ENCODE measurements at places on chromosomes 1 and 21.

GRCh38 chr1:4108758-4109627, 208.9 kb upstream of the C1orf174 start:
- DNase-seq, result no peak

DNA sequence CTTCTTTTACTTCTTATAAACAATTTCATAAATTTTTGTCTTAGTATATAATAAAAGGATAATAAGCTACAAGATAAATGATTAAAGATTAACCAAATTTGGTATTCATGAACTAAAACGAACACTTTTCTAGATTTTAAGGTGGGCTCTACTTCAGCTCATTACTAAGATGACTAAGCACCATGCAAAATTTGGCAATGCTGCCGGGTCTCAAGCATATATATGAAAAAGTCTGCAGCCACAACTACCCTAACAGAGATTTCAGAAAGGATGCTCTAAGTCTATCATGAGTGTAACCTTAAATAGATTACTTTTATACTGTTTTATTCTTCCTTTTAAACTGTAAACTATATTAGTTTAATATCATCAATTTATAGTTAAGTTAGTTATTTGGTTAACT, 47.8 kb downstream of the BRWD1 start:
- no peak for DNase-seq

DNA sequence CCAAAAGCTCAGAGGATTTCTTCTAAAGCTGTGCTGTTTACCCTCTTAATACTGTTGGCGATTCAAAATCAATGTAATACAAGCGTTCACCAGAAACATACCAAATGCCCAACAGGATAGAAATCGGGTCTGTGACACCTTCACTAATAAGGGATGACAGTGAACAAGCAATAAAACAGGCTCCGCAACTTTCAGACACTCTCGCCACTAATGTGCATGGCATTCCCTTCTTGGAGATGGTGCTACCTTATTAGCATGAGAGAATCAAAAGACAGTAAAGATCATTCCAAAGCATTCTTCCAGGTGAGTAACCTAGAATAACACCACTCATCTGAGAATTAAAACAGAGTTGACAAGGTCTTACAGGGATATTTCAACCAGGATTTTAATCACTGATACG, 367.1 kb downstream of the TTLL7 start:
- no peak for DNase-seq

DNA sequence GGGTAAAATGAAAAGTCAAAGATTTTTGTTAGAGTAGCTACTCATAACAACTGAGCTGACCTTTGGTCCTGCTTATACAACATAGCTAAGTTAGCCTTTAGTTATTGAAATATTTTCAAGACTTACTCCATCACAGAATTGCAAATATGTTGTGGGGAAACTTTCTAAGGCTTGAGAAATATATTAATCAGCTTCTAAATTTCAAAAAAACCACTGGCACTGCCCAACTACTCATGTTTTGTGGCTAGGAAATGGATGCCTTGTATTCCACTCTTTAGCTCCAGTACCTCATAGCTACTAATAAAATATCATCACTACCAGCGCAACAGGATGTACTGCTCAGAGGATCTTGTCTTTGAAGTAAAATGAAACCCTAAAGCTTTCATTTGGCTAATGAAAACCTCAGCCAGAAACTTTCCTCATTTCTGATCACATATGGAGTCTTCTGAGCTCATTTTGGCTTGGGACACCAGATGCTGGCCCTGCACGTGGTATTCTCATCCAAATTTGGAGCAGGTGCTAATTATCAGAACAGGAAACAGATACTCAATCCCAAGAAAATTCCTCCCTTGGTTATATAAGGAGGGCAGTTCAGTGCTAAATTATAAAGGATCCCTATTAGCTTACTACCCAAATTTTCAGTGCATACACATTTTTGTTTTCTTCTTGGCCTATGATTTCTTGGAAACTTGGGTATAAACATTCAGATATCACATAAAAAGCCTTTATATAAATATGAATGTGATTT, 690.7 kb downstream of the ADGRL2 start:
- no peak for DNase-seq

- no peak for DNase-seq
Observed at GRCh38 chr1:55622074-55622473, 406.9 kb upstream of the USP24 start.

- no peak for DNase-seq
Observed at GRCh38 chr21:34599534-34600101, 15.3 kb downstream of the RCAN1 start.

GRCh38 chr1:64171246-64171645, 32.2 kb upstream of the UBE2U start:
- no peak for DNase-seq

DNA sequence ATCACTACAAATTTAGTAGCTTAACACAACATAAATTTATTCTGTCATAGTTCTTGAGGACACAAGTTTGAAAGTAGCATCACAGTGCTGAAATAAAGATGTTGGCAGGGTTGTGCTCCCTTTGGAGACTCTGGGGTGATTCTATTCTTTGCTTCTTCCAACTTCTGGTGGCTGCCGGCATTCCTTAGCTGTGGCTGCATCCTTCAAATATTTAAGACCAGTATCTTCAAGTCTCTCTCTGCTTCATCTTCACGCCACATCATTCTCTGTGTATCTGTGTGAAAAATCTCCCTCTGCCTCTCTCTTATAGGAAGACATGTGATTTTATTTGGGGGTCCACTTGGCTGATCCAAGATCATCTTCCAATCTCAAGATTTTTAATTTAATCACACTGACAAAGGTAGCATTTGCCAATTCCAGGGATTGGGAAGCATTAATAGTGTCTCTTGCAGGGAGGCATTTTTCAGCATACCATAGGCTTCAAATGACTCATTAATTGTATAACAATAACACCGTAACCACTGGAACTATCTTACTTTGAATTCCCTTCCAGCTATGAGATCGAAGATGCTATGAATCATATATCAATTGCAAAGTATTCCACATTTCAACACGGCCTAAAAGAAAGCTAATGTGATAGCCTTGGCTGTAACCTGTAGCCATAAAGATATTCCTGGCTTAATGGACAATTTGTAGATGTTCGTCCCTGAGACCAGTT, 74.6 kb downstream of the DPT start:
- DNase-seq, result no peak

GRCh38 chr1:28890435-28890834, 23.9 kb upstream of the EPB41 start:
- no peak for DNase-seq

GRCh38 chr1:61389926-61390845, 307.8 kb downstream of the NFIA start:
- no peak for DNase-seq

DNA sequence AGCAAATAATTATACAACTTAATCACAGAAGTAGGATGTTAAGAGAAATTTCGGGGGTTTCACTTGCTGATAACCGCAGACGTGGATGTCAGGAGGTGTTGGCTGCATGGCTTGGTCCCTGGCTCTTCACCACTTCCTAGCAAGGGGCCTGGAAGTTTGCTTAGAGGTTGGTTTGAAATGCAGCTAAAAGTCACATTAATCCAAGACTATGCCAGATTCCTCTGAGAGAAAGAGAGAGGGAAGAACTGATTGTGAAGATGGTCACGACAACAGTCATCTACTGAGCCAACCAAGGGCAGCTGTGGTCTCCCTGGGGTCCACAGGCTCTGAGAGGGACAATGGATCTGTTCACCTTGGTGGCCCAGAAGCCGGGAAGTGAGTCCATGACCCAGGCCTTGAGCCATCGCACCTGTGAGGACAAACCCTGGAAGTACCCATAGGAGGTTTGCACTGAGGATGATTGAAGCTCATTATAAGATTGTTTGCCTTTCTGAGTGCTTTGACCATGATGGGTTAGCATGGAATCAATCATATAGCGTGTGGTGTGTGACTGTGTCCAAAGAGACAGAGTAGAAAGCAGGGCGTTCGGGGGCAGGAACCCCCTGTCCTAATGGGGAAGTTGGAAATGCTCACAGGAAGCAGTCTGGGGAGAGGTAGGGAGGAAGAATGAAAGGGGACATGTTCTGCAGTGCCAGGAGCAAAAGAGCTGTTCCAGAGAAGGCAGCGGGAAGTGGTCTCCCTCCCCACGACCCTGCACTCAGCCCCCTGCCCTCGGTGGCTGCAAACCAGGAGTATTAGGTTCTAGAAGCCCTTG, 47.1 kb downstream of the UMODL1 start:
- no peak for DNase-seq

GRCh38 chr1:109383087-109383779, 14.5 kb downstream of the SORT1 start:
- no peak for DNase-seq

- no peak for DNase-seq
Observed at GRCh38 chr1:16351456-16351993, 755 bp downstream of the FBXO42 start.

- DNase-seq, result no peak
Observed at GRCh38 chr1:9242338-9242969, 7.9 kb downstream of the H6PD start.

DNA sequence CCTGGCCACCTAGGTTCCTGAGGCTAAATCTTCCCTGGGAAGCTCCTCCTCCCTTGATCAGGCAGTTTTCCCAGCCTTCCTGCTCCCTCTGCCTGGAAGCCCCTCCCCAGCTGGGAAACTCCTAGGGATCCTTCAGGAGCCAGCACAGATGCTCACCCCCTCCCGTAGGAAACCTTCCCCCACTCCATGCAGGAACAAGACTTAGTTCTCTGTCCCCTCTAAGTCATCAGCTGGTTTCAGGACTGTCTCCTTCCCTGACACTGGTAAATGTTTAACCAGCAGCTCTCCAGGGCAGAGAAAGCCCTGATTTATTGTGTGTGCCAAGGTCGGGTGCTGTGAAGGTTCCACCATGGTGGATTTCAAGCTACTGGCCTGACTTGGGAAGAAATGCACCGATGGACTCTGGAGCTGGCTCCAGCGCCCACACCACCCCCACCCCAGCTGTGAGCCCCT, 25.0 kb downstream of the TTC39A start:
- DNase-seq, result no peak
